Glutamatergic neuron (in vitro differentiated cells): ENCODE measurements at places on chromosomes 4 and X. TPM values are rescaled to one million over a fixed set of nuclear protein-coding genes. Genes with fewer than 3 reads are reported as not detected.

- peak overlapping the region; percentile 99 for H3K27ac ChIP-seq
- peaks cover 22% of the 10 kb centered on the region for H3K4me1 ChIP-seq
- H3K27me3 ChIP-seq, result peaks cover 15% of the 10 kb centered on the region
These were observed 1.5 kb downstream of the RBPJ start for GRCh38 chr4:26322346-26322745.

DNA sequence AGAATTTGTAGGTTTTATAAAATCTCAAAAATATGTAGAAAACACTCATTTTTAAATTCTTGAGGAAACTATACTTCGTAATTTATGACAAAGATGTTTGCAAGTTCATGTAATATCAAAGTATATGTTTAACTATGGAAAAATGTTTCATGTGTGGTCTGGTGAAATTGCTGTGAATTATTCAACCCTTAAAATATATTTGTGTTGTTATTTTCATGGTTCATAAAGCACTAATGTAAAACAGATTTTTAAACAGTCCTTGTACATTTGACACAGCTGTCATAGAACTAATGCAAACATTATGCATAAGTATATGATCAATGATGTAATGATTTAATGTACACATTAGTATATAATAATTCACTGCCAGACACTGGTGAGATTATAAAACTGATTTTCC lies 83.1 kb upstream of the ARSJ start:
- no peaks in the 10 kb centered on the region for H3K36me3 ChIP-seq
- H3K4me3 ChIP-seq, result no peak overlapping the region
- H3K27ac ChIP-seq, result no peak overlapping the region
- H3K4me1 ChIP-seq, result no peaks in the 10 kb centered on the region

- peaks cover 13% of the 10 kb centered on the region for H3K27me3 ChIP-seq
- H3K4me1 ChIP-seq, result peaks cover 1% of the 10 kb centered on the region
- H3K4me3 ChIP-seq, result peak within 1 kb of the TSS; percentile 83
- peak within 1 kb of the TSS; percentile 67 for H3K27ac ChIP-seq
These were observed at the start of gene ASMTL for GRCh38 chrX:1452516-1453394. Gene ASMTL (minus strand): TSS chrX:1452909. CDS start chrX:1452840, 69 bp downstream.

NPY2R gene
- not detected for total RNA-seq

PPA2 gene
- total RNA-seq, result 27.0 TPM

ART3 gene
- not detected for total RNA-seq

SLC38A5 gene
- 136 TPM for total RNA-seq

ANXA10 gene
- not detected for total RNA-seq

DNA sequence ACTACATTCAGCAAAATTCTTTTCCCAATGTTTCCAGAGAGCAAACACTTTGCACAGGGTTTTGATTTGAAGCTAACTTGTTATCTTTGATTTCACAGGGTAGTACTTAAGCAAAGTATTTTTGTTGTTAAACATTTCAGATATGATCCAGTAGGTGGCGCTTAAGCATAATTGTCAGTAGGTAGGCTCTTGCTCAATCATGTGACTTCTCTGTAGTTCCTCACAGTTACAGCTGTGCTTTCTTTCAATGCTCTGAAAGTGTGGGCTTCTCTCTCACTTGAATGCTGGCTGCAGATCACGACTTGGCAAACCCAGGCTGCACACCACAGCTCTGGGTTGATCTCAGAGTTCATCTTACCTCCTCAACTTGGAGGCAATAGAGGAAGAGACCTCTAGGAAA lies 1016.5 kb downstream of the SH3BGRL start:
- peaks cover 1% of the 10 kb centered on the region for H3K4me1 ChIP-seq
- no peak overlapping the region for H3K4me3 ChIP-seq
- H3K36me3 ChIP-seq, result no peaks in the 10 kb centered on the region
- DNase-seq, result no peak
- H3K27ac ChIP-seq, result peak overlapping the region; percentile 39

DNA sequence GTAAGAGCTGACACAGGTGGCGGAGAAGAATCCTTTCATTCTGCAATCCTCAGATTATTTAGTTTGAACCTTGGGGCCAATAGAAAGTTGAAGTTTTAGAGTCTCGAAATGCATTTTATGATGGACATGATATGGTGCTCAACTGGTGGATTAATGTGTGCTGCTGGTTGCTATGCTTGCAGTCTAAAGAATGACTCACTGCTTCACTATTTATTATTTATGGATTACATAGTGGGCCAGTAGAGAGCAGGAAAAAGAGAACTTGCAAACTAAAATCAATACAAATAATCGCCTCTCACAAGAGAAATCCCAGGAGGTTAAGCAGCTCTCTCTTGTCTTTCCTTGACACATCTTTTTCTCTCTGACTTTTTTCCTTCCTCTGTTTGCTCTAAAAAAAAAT lies 2326.8 kb upstream of the AGA start:
- peaks cover 8% of the 10 kb centered on the region for H3K4me1 ChIP-seq
- H3K27ac ChIP-seq, result no peak overlapping the region
- no peaks in the 10 kb centered on the region for H3K27me3 ChIP-seq
- DNase-seq, result no peak

GPM6B gene
- total RNA-seq, result 516 TPM
